SJSA1 (cell line): ENCODE measurements at places on chromosomes 3 and 15. TPM values are rescaled to one million over a fixed set of nuclear protein-coding genes. Genes with fewer than 3 reads are reported as not detected.

GRCh38 chr15:62067448-62068044, 769 bp downstream of the C2CD4A start:
- DNase-seq, result peak; percentile 4

The GPR27 gene
- not detected in 2 replicates for total RNA-seq

- no peak for DNase-seq
Measured at GRCh38 chr3:30457081-30457480, 149.3 kb upstream of the TGFBR2 start.

The SERINC4 gene
- not detected in 2 replicates for total RNA-seq

DNA sequence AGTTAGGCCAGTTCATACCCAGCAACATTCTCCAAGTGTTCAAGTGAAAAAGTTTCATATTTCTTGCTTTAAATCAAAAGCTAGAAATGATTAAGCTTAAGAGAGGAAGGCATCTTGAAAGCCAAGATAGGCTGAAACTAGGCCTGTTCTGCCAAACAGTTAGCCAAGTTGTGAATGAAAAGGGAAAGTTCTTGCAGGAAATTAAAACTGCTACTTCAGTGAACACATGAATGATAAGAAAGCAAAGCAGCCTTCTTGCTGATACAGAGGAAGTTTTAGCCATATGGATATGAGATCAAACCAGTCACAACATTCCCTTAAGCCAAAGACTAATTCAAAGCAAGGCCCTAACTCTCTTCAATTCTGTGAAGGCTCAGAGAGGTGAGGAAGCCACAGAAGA, 274.7 kb downstream of the TUSC7 start:
- no peak for DNase-seq

DNA sequence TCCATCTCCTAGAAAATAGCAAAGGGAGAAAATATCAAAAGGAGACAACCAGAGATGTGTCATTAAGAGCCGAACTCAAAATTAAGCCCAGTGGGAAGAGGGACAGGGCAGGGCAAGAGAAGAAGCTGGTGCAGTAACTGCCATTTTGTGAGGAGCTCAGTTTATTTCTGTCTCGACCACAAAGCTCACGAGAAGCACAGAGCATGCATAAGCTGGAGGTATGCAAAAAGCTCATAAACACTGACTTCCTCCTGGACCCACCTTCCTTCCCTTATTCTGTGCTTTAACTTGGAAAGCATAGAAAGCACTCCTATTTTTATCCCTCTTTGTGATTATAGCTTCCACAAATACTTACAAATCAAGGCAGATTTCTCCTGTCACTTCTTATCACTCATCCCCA, 81.3 kb downstream of the DGKG start:
- no peak for DNase-seq
